ENCODE measurements at places on chromosomes 6 and 20.

DNA sequence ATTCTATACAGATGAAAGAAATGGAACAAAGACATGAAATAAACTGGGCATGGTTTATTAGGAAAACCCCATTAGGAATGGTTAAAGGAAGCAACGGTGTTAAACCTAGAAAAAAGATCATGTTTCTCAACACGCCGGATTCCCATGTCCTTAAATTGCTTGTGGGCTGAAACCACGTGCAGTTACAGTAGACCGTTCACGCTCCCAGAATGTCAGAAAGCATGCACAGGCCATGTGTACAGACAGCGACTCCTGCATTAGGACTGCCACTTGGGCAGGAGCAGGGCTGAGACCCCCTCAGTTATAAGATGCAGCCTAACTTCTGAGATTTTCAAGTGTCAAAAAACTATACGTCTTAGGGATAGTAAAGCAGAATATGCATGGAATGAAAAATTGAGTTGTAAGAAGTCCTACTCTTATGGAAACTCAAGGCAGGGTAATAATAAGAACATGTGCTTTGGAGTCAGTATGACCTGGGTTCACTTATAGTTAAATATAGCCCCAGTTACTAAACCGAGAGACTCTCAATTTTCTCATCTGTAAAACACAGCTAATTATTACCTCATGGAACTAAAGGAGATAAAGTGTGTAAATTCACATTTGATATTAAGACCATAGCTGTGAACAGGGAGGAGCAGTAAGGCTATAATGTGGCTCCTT is 174.0 kb upstream of the UST start:
- no peak for DNase-seq

DNA sequence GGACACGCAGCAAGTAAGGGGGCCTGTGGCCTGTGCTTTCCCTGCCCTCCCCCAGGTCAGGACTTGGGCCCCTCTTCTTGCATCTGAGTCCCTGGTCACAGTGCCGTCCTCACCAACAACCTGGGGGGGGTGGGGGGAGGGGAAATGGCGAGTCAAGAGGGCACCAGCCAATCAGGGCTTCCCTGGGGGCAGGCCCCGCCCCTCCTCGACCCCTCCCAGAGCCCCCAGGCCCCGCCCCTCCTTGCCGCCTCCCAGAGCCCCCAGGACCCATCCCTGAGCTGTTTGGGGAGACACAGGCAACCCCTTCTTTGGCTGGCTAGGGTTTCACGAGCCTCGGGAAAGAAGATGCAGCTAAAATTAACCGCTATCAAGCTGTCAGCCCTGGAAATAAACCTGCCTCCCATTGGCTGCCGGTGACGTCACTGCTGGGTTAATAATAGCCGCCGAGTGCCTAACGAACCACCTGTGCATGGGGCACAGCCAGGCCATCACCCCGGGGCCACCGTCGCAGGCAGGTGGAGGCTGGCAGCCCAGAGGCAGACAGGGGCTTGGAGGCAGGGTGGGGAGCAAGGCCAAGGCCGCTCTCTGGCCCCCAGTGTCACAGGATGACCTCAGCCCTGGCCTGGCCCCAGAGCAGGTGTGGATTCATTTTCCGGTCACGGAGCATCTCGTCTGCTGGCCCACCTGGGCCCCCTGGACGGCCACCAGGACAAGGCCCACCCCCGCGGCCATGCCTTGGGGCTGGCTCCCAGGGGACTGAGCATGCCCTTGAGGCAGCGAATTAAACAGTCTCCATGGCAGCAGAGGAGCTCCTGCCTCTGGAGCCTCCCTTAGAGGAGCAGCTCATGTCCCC is 3.2 kb upstream of the EEF1A2 start:
- DNase-seq: peak; percentile 19

DNA sequence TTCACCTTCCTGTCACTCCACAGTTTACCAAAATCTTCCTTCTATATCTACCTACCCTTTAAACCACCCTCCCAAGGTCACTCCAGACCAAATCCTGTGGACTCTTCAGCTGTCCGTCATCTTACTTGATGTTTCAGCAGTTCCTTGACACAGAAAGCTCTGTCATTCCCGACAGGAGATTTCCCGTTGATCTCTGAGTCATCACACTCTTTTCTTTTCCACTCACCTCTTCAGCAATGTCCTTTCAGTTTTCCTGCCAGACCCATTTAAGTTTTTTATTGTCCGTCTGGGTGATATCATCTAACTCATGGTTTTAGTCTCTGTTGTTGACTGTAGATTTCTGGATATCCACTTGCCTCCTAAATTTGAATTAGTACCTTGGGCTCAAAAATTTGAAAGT is 69.9 kb upstream of the SCGN start:
- no peak for DNase-seq

- DNase-seq: no peak
Observed at GRCh38 chr6:145099713-145100112, 635.6 kb downstream of the EPM2A start.

GRCh38 chr6:22886650-22887581 is 317.6 kb downstream of the HDGFL1 start:
- peak; percentile 59 for DNase-seq

DNA sequence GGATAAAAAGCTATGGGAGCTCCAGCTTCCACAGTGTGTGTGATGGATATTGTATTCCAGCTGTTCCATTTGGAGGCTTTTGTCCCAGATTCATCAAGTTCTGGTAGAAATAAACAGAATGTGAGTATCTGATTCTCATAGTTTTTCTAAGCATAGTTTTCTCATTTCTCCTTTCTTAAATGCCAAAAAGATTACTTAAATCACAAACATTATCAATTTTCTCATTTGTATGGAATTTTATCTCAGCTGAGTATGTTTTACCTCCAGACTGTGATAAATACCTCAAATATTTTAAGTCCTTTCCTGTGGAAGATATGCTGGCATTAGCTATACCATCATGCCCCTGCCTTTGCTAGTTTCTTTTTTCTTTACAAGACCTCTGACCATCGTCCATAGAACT is 767.3 kb downstream of the TFAP2A start:
- DNase-seq: peak; percentile 20

GRCh38 chr20:53738039-53738944 is 144.7 kb upstream of the ZNF217 start:
- DNase-seq: peak; percentile 85

DNA sequence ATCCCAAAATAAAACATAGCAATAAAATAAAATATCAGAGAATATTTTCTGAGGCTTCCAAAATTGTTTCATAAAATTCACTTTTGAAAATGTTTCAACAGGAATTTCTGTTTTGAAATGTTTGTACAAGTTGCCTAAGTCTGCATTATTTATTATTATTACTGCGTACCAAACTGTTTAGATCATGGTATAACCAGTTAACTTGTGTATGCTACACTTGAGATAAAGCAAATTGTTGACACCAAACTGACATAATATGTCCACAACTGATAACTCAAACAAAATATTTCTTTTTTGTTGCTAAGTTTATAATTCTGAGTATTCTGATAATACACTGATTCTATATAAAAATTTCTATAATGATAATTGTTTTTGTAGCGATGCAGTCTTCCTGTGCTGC is 531.8 kb upstream of the EYS start:
- DNase-seq: peak; percentile 2

- no peak for DNase-seq
Observed at GRCh38 chr20:5584678-5585077, 165.5 kb upstream of the SHLD1 start.

DNA sequence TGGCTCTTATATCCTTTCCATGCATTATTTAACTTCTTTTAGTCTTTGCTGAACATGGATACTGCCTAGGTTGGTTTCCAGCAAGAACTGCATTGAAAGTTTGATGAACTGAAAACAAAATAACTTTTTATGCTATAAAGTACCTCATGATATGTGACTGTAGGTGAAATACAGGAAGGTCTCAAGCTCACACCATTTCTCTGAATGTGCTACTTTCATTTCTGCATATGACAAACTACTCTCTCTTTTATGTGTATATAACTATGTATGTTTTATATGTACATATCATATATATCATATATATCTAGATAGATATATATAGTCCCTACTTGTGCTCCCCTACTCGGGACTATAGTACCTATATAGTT is 65.9 kb downstream of the AIG1 start:
- DNase-seq: no peak

GRCh38 chr6:4446982-4447381 is 311.6 kb upstream of the ECI2 start:
- peak; percentile 92 for DNase-seq

DNA sequence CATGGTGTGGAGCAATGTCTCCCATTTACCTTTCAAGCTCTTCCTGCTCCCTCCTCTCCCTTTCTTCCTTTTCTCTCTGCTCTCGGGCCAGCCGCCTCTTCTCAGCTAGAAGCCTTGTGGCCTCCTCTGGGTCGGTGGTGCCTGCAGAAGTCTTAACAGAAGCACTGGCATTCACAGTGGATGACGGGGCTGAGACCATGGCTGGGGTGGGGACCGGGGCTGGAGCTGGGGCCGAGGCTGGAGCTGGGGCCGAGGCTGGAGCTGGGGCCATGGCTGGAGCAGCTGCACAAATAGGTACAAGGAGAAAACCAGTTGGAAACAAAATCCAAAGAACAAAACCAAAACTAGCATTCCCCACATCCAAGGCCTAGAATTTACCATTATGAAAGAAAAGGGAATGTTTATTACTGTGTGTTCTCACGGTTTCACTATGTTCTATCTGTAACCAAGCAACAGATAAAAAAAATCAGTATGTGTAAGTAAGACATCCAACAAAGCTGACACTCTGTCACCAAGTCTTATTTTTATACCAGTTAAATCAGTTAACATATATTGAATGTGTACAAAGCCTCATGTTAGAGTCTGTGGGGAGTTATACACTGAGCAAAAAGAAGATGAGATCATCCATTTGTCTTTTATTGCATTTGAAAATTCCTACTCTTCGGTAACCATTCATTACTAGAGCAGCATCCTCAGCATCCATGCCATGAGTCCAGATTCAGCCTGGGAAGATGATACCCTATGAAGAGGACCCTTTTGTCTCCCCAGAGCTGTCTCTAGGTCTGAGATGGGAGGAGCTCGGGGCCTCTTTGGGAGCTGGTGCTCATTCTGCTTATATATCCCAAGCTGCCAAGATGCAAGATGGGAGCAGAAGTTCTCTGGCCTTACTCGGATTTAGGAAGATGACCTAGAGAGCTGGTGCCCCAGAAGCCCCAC is 73.0 kb upstream of the BCLAF1 start:
- DNase-seq: no peak

DNA sequence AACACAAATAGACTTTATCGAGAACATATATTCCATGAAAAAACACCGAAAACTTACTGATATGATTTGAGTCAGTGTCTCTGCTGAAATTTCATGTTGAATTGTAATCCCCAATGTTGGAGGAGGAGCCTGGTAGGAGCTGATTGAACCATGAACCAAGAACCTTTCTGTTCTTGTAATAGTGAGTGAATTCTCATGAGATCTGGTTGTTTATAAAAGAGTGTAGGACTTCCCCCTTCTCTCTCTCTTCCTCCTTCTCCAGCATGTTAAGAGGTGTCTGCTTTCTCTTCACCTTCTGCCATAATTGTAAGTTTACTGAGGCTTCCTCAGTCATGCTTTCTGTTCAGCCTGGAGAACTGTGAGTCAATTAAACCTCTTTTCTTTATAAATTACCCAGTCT is 1289.3 kb upstream of the CITED2 start:
- no peak for DNase-seq

DNA sequence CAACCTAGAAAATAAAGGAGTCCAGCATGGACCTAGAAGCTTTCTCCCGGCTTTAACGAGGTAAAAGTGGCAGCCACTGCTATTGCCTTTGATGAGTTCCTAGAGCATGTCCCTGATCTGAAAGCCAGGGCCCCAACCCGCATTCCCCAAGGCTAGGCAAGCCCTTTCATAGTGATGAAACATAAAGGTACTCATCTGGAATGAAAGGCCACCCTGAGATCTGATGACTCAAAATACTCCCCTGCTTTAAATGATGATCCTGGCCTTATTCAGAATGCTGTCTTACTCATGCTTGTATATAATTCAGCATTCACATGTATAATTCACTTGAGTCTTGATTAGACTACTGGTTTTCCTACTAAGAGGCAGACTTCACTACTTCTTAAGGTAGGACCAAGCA is 21.3 kb downstream of the TTPAL start:
- DNase-seq: peak; percentile 87

DNA sequence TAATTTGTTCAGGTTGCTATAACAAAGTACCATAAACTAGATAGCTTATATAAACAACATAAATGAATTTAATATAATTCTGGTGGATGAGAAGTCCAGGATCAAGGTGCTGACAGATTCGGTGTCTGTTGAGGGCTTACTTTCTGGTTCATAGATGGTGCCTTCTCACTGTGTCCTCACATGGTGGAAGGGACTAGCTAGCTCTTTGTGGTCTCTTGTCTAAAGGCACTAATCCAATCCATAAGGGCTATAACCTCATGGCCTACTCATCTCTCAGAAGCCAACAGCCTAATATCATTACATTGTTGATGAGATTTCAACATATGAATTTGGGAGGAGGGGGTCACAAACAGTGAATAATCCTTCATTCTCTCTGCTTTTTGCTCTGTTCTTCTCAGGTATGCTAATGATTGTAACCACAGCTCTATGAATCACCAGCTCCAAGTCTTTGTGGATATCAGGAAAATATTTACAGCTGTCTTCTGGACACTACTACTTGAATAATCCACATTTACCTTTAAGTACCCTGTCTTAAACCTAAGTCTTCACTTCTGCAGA is 122.3 kb downstream of the NKAIN2 start:
- DNase-seq: peak; percentile 34

- no peak for DNase-seq
Observed at GRCh38 chr6:112330879-112331265, 16.3 kb upstream of the RFPL4B start.

GRCh38 chr6:105611606-105612005 is 208.7 kb upstream of the PREP start:
- DNase-seq: no peak

DNA sequence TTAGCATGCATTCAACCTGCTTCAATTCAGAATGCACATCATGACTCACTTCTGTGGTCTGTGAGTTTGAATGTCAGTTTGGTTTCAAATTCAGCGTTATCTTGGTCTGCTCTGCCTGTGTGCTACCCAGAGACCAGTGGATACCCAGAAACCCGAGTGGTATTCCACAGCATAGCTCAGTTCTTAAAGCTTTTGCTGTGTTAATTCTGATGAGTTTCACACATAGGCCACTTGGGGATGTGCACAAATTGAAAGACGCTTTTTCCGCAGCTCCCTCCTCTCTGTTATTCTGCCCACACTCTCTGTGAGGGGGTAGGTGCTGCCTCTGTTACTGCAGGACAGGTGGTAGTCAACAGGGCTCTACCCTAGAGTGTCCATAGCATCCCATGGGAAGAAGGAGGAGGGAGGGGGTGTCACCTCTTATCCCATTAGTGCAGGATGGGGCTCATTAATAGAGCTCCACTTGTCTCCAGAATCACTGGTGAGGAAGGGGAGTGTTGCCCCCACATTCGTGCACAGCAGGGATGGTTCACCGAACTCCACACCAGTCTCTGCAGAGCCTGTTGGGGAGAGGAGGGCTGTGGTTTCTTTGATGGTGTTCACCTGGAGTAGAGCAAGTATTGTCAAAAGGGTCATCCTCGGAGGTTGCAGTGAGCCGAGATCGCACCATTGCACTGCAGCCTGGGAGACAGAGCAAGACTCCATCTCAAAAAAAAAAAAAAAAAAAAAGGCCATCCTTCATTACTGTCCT is 29.2 kb upstream of the SDCBP2 start:
- peak; percentile 76 for DNase-seq

- DNase-seq: peak; percentile 89
Observed at GRCh38 chr6:108581237-108581931, 20.7 kb downstream of the FOXO3 start.
